Bone marrow (tissue), 2 donors: ENCODE measurements at places on chromosomes 7 and 10.

DNA sequence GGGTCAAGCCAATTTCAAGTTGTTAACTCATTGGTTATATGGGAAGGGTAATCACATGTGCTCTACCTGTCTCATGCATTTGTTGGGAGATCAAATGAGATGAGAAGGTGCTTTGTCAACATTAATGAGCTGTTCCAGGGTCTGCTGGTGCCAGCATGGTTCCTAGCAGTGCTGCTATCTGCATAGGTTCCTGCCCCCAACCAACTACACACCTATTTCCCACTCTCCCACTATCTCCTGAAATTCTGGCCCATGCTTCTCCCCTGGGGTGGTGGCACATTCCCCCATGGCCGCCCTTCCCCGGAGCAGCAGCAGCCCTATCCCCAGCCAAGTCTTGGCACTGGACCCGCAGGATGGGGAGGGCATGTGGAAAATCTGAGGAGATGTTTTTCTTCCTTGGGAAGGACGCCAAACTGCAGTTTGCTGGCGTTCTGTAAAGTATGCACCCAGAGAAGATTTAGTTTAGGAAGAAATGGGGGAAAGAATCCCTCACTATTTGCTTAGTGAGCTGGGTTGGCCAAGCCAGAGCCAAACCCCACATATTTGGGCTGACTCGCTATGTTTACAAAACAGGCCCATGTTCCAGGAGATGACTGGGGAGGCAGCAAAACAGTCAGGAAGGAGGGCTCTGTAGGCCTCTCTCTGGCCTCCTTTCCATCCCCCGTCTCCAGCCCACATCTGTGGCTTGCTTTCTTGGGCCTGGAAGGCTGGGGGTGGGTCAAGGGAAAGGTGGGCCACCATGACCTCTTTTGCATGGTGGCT, 42.5 kb downstream of the PPP1R3C start:
- no peak for DNase-seq

GRCh38 chr10:9015005-9015404, 960.5 kb downstream of the GATA3 start:
- DNase-seq = no peak

GRCh38 chr10:71064413-71065118, 147.8 kb upstream of the UNC5B start:
- DNase-seq = no peak

- no peak for DNase-seq
These were observed 74.0 kb downstream of the DGKI start for GRCh38 chr7:137772748-137773147.

- DNase-seq = no peak
These were observed 13.1 kb downstream of the DPYSL4 start for GRCh38 chr10:132199854-132200311.

GRCh38 chr10:95542330-95542729, 18.8 kb downstream of the SORBS1 start:
- DNase-seq = no peak

GRCh38 chr7:47738563-47739166, 156.8 kb upstream of the TNS3 start:
- no peak for DNase-seq
